ENCODE measurements at places on chromosomes 3 and 15. TPM values are rescaled to one million over a fixed set of nuclear protein-coding genes. Genes with fewer than 3 reads are reported as not detected.

TMEM207 gene
- not detected for total RNA-seq

DNA sequence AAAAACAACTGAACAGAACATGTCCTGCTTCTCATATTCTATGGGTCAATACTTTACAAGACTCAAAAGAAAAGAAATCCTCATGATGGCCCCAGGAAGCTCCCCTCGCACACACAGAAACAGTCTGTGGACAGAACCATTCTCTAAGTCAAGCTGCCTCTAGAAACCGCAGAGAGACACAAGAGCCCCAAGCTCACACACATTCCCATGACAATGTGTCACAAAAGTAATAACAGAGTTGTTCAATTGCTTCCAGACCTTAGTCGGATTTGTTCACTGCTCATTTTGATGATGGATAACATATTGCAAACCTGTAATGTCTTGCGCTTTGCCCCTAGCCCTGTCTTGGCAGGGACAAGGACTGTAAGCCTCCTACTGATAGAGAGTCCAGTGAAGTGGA lies 60.9 kb downstream of the UMPS start:
- H3K36me3 ChIP-seq, result no peaks in the 10 kb centered on the region
- H3K4me3 ChIP-seq, result no peak overlapping the region
- no peak for DNase-seq

MESP2 gene
- total RNA-seq, result not detected

GRCh38 chr15:101501703-101502373 lies 12.3 kb upstream of the PCSK6 start:
- H3K36me3 ChIP-seq, result no peaks in the 10 kb centered on the region
- no peak overlapping the region for H3K27ac ChIP-seq
- no peak for DNase-seq
- no peak overlapping the region for H3K4me3 ChIP-seq

DNA sequence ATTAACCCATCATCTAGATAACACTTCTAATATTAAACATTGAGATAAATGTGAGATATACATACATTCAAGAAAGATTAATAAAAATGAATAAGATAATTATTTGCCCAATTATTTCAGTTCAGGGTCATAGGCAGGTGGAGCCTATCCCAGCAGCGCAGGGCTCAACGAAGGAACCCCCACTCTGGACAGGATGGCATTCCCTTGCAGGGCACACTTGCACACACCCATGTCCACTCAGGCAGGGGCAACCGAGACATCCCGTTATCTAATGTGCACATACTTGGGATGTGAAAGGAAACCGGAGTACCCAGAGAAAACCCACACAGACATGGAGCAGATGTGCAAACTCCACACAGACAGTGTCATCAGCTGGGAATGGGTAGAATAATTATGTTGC lies 175.4 kb upstream of the CMC1 start:
- no peaks in the 10 kb centered on the region for H3K36me3 ChIP-seq
- H3K4me3 ChIP-seq, result no peak overlapping the region
- H3K27ac ChIP-seq, result no peak overlapping the region
- no peak for DNase-seq

GPR62 gene
- not detected for total RNA-seq

OCA2 gene
- 0.55 TPM for total RNA-seq

DNA sequence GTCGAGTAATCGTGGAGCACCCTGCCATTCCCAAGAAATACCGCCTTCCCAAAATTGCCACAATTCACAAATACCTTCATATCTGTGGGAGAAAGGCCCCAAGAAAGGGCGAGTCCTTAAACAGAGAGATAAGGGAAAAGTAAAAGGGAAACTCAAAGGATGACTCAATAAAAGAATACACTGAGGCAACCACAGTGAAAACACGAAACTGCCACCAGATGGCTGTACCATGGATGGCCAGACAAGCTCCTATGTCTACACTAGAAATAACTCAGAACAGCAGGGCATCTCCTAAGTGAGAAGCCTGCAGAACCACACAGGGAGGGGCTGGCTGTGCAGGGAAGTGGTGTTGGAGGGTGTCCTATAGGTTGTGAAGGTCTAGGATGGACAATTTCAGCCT lies 25.0 kb downstream of the SRGAP3 start:
- DNase-seq, result no peak
- H3K27ac ChIP-seq, result no peak overlapping the region
- H3K36me3 ChIP-seq, result no peaks in the 10 kb centered on the region
- no peaks in the 10 kb centered on the region for H3K4me1 ChIP-seq

- H3K4me1 ChIP-seq, result peaks cover 7% of the 10 kb centered on the region
- H3K27ac ChIP-seq, result no peak overlapping the region
- DNase-seq, result no peak
- no peak overlapping the region for H3K4me3 ChIP-seq
- no peaks in the 10 kb centered on the region for H3K36me3 ChIP-seq
Observed at GRCh38 chr15:51270706-51271105, 67.7 kb downstream of the CYP19A1 start.

ITGA11 gene
- total RNA-seq, result 7.1 TPM

KNG1 gene
- 0.14 TPM for total RNA-seq

- no peak overlapping the region for H3K4me3 ChIP-seq
- H3K27ac ChIP-seq, result peak overlapping the region; percentile 33
- no peaks in the 10 kb centered on the region for H3K36me3 ChIP-seq
- DNase-seq, result no peak
- H3K4me1 ChIP-seq, result no peaks in the 10 kb centered on the region
- no peaks in the 10 kb centered on the region for H3K27me3 ChIP-seq
Observed at GRCh38 chr3:155368786-155369185, 75.3 kb upstream of the STRIT1 start.

- DNase-seq, result no peak
- no peaks in the 10 kb centered on the region for H3K36me3 ChIP-seq
- no peak overlapping the region for H3K4me3 ChIP-seq
- no peak overlapping the region for H3K27ac ChIP-seq
- H3K27me3 ChIP-seq, result peaks cover 7% of the 10 kb centered on the region
Observed at GRCh38 chr3:160163229-160163878, 61.9 kb upstream of the C3orf80 start.

SPATA12 gene
- 0.38 TPM for total RNA-seq

GRCh38 chr3:194330579-194330978 lies 20.5 kb downstream of the CPN2 start:
- no peak for DNase-seq
- H3K4me3 ChIP-seq, result no peak overlapping the region
- H3K4me1 ChIP-seq, result peaks cover 10% of the 10 kb centered on the region
- no peak overlapping the region for H3K27ac ChIP-seq

GRCh38 chr3:182092662-182093262 lies 381.0 kb downstream of the SOX2 start:
- no peak overlapping the region for H3K4me3 ChIP-seq
- no peaks in the 10 kb centered on the region for H3K4me1 ChIP-seq
- H3K27ac ChIP-seq, result no peak overlapping the region
- H3K27me3 ChIP-seq, result no peaks in the 10 kb centered on the region

GRCh38 chr3:19256313-19256712 lies 108.0 kb downstream of the KCNH8 start:
- H3K4me1 ChIP-seq, result no peaks in the 10 kb centered on the region
- H3K27me3 ChIP-seq, result no peaks in the 10 kb centered on the region
- H3K36me3 ChIP-seq, result no peaks in the 10 kb centered on the region
- no peak for DNase-seq

GRCh38 chr15:56737791-56738190 lies 4.5 kb upstream of the ZNF280D start:
- H3K27ac ChIP-seq, result no peak overlapping the region
- DNase-seq, result no peak
- H3K36me3 ChIP-seq, result no peaks in the 10 kb centered on the region
- H3K4me1 ChIP-seq, result no peaks in the 10 kb centered on the region

GRCh38 chr3:42780892-42781700 lies 8.0 kb upstream of the CCDC13 start:
- no peaks in the 10 kb centered on the region for H3K27me3 ChIP-seq
- peaks cover 10% of the 10 kb centered on the region for H3K4me1 ChIP-seq
- peaks cover 31% of the 10 kb centered on the region for H3K36me3 ChIP-seq
- no peak for DNase-seq
- H3K4me3 ChIP-seq, result no peak overlapping the region
- H3K27ac ChIP-seq, result no peak overlapping the region

KIF15 gene
- total RNA-seq, result 0.81 TPM

- H3K27me3 ChIP-seq, result no peaks in the 10 kb centered on the region
- DNase-seq, result no peak
- H3K27ac ChIP-seq, result no peak overlapping the region
- H3K4me1 ChIP-seq, result no peaks in the 10 kb centered on the region
Observed at GRCh38 chr3:86958534-86958933, 32.4 kb downstream of the VGLL3 start.

- peaks cover 22% of the 10 kb centered on the region for H3K4me1 ChIP-seq
- no peaks in the 10 kb centered on the region for H3K27me3 ChIP-seq
- DNase-seq, result peak; percentile 86
Observed at GRCh38 chr3:149480326-149481017, 6.0 kb downstream of the TM4SF4 start.

- H3K27me3 ChIP-seq, result no peaks in the 10 kb centered on the region
- H3K4me3 ChIP-seq, result no peak overlapping the region
- H3K4me1 ChIP-seq, result no peaks in the 10 kb centered on the region
- DNase-seq, result no peak
- H3K27ac ChIP-seq, result no peak overlapping the region
- no peaks in the 10 kb centered on the region for H3K36me3 ChIP-seq
Observed at GRCh38 chr15:53611145-53611920, 148.1 kb downstream of the WDR72 start.

DNA sequence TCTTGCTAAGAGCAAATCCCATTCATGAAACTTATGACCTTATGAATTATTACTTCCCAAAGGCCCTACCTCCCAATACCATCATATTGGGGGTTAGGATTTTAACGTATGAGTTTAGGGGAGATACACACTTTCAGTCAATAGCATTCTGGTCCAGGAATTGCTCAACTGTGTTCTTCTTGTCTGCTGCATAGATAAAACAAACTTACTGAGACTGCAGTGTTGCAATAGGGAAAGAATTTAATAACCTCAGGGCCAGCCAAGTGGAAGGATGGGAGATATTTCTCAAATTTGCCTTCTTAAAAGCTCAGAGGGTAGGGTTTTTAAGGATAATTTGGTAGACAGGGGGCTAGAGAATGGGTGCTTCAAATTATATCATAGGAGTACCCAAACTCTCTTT lies 625.8 kb downstream of the OTOL1 start:
- H3K36me3 ChIP-seq, result no peaks in the 10 kb centered on the region
- H3K4me1 ChIP-seq, result no peaks in the 10 kb centered on the region
- no peak for DNase-seq

DENND6A gene
- 25.9 TPM for total RNA-seq

DNA sequence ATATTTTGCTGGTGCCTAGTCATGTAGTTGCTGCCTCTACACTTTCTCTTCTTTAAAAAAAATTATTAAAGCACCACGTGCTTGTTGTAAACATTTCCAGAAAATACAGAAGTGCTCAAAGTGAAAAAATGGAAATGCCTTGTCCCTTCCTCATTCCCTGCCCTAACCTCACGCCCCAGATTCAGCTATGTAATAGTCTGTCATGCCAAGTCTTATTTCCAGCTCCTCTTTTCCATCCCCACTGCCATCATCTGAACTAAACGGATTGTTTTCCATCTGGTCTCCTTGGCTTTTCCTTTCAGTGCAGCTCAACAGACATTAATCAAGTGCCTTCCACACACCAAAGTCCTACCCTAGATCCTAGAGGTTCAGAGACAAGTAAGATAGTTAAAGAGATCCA lies 15.5 kb downstream of the ZNF774 start:
- no peak overlapping the region for H3K4me3 ChIP-seq
- H3K4me1 ChIP-seq, result peaks cover 17% of the 10 kb centered on the region
- DNase-seq, result no peak
- no peaks in the 10 kb centered on the region for H3K27me3 ChIP-seq

STRIT1 gene
- not detected for total RNA-seq

DNA sequence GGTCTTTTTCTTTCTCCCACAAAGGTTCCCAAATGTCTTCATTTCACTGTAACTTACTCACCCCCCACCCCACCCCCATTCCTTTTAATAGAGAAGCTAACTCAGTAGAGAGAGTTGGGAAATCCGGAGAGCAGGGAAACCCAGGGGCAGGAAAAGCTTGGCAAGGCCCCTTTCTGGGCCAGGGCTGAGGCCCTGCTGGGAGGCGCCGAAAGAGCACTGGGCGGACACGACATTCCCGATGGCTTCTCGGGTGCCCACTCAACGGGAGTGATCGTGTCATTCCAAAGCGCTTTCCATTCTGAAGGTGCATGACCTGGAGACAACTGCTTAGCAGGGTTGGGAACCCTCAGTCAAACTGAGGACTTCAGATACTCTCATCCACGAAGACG lies 1.6 kb upstream of the DALRD3 start:
- H3K4me3 ChIP-seq, result peak overlapping the region; percentile 96
- no peaks in the 10 kb centered on the region for H3K27me3 ChIP-seq
- peaks cover 34% of the 10 kb centered on the region for H3K36me3 ChIP-seq
- H3K4me1 ChIP-seq, result peaks cover 33% of the 10 kb centered on the region
- H3K27ac ChIP-seq, result peak overlapping the region; percentile 97

DNA sequence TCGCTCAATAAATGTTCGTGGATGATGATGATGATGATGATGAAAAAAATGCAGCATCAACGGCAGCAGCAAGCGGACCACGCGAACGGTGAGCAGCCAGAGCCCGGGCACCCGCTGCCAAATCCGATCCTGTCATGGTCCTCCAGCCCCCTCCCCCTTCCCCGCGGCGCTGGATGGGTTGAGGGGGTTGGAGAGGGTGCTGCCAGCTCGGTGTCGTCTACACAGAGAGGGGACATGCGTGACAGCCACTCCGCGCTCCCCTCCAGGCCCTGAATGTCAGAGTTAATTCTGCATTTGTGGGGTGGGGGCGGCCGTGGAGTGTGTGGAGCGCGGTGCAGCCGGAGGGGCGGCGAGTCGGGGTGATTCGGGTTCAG lies 722 bp downstream of the CACNA1D start:
- H3K27me3 ChIP-seq, result peaks cover 35% of the 10 kb centered on the region
- no peaks in the 10 kb centered on the region for H3K4me1 ChIP-seq
- no peak for DNase-seq

SYNPR gene
- total RNA-seq, result not detected

RBPMS2 gene
- total RNA-seq, result 4.5 TPM

DNA sequence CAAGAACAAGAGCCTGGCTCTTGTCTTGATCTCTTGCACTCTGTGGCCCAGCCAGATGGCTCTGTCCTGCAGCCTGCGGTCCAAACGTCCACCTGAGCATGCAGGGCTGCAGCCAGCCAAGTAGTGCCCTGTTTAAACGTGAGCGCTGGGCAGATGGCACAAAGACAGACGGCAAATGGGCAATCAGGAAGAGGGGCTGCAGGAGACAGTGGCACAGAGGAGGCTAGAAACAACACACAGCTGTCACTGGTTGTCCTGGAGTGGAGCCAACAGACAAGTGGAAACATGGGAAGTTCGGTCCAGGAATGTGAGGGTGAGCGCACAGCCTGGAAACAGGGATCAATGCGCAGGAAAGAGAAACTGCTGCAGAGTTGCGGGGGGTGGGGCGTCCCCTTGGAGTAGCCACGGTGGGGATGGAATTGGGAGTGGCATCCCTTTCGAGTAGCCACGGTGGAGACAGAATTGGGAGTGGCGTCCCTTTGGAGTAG lies 10.7 kb upstream of the ZXDC start:
- DNase-seq, result no peak
- H3K27me3 ChIP-seq, result no peaks in the 10 kb centered on the region
- no peaks in the 10 kb centered on the region for H3K36me3 ChIP-seq
- H3K27ac ChIP-seq, result no peak overlapping the region
- H3K4me1 ChIP-seq, result no peaks in the 10 kb centered on the region

BHLHE40 gene
- total RNA-seq, result 97.1 TPM

WDR72 gene
- 3.2 TPM for total RNA-seq

- no peak overlapping the region for H3K4me3 ChIP-seq
- no peak for DNase-seq
- H3K36me3 ChIP-seq, result no peaks in the 10 kb centered on the region
- no peak overlapping the region for H3K27ac ChIP-seq
- H3K4me1 ChIP-seq, result no peaks in the 10 kb centered on the region
Observed at GRCh38 chr3:75248974-75249373, 415.2 kb upstream of the FRG2C start.

CELF6 gene
- total RNA-seq, result 5.4 TPM

- no peaks in the 10 kb centered on the region for H3K4me1 ChIP-seq
- H3K36me3 ChIP-seq, result no peaks in the 10 kb centered on the region
- no peaks in the 10 kb centered on the region for H3K27me3 ChIP-seq
- no peak for DNase-seq
- H3K4me3 ChIP-seq, result no peak overlapping the region
Observed at GRCh38 chr3:87979527-87979926, 79.3 kb downstream of the CGGBP1 start.

CHDH gene
- 10.9 TPM for total RNA-seq
